ENCODE measurements at places on chromosomes 6 and 20.

GRCh38 chr6:132167929-132168892 lies 217.0 kb upstream of the CCN2 start:
- DNase-seq = no peak

DNA sequence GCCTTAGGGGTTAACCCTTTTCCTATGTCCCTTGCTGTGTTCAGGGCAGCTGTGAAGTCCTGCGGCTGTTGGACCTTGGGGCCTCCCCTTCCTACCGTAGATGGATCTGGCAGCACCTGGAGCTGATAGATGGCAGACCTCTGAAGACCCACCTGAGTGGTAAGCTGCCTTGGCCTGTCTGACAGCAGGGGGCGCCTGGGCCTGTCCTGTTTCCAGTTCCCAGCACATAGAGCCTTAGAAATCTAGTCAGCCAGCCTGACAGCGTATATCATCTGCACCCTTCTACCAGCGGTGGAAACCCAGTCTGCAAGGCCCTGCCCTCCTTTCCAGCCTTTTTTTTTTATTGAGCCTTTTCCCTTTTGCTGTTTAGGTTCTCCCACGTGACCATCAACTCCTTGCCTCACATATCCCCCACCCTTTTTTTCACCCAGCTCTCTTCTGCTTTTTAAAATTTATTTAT lies 26.6 kb downstream of the CNBD2 start:
- peak; percentile 75 for DNase-seq

- DNase-seq = no peak
These were observed 199.7 kb upstream of the KCNQ5 start for GRCh38 chr6:72422171-72422570.

DNA sequence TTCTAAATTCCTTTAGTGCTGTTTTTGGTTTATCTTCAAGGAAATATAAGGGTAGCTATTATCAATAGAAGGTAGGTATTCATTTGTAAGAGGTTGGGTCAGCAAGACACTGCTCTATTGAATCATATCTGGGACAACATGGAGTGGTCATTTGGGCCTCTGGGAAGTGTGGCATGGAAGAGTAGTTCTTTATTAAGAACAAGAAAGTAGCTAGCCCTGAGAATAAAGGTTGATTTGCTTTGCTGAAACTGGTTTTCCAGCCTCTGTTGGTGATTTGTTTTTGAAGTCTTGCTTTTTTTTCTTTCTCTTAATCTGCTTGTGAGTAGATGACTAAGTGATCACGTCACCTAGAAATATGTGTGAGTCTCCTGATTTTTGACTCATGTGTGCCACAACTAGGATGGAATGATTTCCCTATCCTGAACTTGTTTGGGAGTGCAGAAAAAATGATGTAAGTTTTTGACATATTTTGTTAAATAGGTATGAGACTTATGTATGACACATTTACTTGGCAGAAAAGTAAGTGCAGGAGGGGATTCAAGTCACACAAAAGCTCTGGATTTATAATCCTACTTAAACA lies 381.8 kb downstream of the CENPW start:
- no peak for DNase-seq

- DNase-seq = no peak
These were observed 335.4 kb upstream of the ID4 start for GRCh38 chr6:19501737-19502245.

GRCh38 chr6:97586344-97586743 lies 303.3 kb upstream of the MMS22L start:
- no peak for DNase-seq

DNA sequence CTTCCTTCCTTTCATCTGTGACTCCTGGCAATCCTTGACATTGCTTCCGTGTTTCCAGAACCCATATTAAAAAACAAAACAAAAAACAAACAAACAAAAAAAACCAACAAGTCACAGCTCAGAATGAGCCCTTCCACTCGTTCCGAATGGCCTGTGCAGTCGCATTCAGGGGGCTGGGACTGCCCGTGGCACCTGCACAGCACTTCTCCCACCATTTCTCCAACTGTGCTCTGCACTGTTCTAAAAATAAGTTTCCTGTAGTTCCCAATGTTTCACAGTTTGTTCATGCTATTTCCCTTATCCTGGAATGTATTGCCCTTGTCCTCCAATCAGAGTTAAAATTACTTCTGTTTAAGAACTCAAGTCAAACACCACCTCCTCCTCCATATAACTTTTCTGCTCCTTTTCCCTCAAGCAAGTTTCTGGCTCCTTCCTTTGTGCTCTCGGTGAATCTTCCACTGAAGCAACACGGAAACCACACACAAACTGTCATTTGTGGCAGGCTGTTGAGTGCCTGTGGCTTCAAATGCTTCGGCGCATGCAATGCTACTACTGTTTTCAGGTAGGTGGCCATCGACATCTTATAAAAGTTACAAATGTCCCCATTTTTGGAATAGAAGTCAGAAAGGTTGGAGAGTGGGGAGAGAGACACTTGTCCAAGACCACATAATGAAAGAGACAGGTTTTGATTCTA lies 57.7 kb downstream of the PDE10A start:
- DNase-seq = no peak

GRCh38 chr6:70375882-70376281 lies 37.4 kb upstream of the FAM135A start:
- no peak for DNase-seq

GRCh38 chr6:6842291-6842690 lies 253.8 kb downstream of the LY86 start:
- DNase-seq = no peak

DNA sequence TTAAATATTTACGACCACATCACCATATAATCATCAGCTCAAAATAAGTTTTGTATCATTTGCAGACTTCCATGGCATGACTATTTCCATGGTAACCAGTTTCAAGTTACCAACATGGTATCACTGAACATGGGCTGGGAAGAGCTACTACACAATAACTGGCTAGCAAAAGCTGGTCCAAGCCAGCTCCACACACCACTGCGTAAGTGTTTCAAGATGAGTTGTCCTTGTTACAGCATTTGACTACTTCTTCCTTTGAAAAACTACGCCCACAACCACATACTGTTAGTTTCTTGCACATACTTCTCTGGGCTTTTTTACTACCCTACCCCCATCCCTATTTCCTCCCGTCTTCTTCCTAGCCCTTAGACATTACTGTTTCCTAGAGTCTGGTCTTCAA lies 8.5 kb downstream of the CD164 start:
- no peak for DNase-seq

DNA sequence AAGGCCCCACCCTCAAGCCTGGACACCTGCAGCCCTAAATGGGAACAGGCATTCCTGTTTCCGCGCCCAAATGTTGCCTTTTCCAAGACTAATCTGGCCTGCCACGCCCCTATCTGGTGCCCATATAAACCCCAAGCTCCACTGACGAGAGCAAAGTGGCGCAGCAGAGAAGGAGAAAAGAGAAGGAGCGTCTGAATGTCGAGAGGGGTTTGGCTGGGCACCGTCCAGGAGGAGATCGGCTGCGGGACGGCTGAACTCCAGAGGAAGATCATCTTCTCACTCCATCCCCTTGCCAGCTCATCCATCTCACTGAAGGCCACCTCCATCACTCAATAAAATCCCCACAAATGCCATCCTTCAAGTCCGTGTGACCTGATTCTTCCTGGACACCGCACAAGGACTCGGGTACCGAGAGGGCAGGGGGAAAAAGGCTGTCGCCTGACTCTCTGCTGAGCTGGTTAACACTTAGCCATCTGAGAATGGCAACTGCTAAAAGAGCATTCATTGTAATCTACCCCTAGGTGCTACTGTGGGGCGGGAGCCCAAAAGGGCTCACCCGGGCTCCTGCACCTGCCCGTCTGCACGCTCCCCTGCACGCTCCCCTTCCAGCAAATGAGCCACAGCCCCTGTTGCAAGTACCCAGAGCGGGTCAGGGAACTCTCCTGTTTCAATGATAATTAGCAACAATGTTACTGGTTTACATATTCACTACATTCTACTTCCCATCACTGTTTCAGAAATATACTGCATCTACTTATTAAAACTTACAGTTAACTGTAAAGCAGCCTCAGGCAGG lies 23.5 kb downstream of the TAF4 start:
- DNase-seq = no peak

GRCh38 chr20:7657569-7657968 lies 282.7 kb downstream of the HAO1 start:
- no peak for DNase-seq

DNA sequence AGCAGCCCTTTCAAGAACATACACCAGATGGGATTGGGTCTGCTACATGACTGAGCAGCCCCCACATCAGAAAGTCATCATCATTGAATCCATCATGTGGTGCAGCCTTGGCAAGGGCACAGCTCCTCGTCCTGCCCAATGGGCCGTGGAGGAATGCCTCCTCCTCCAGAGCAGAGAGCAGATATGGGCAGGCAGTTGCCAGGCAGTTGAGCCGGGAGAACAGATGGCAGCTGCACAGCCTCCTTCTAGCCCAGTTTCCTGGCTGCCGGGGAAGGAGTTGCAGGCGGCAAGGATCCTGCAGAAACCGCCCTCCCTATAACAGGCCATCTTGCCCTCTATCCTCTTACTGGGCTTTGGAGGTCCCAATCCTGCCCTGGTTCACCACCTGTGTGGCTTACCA lies 11.9 kb upstream of the ZFAND3 start:
- no peak for DNase-seq

GRCh38 chr6:114039841-114040240 lies 68.9 kb upstream of the HDAC2 start:
- no peak for DNase-seq

DNA sequence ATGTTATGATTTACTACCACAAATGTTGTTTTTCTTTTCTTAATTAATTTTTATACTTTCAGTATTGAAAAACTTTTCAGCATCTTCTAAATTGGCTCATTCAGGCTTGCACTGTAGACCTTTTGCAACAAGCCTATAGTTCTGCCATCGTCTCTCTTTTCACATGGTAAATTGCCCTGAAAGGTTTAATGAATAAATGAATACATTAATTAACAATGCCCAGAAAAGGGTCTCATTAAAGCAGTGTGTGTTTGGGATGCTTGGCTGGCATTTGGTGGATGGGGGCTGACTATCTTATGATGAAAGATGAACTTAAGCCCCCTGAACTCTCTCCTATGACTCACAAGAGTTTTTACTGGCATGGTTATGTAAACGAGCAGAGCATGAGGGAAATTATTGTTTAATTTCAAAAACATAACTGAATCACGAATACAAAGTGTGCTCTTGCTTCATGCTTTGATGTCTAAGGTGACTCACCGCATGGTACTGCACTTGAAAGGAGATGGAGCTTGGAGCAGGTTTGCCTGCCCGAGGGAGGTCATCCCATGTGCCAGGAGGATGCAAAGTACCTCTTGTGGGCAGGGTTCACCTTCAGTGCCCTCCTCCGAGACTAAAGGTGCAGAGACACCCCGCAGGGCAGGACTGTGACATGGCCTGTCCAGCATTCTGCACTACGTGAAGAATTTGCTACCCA lies 13.8 kb upstream of the PCK1 start:
- no peak for DNase-seq

DNA sequence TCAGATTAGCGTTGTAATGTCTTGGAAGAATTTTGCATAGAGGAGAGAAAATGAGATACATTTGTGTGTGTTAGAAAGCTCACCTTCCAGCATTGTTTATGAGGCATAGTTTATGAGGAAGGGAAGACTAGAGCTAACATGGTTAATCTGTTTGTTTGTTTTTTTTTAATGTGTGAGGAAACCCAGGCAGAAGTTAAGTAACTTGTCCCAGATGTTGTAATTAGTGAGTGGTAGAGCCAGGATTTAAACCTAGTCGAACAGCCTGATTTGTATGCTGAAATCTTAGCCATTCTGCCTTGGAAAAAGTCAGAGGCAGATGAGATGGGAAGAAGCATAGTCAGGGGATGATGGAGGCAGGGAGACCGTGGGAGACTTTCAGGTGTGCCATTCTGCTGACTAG lies 29.1 kb downstream of the NDUFAF5 start:
- DNase-seq = no peak

GRCh38 chr20:33985830-33986229 lies 7.9 kb upstream of the RALY start:
- DNase-seq = no peak

GRCh38 chr6:7267466-7268091 lies 45.4 kb downstream of the SSR1 start:
- DNase-seq = no peak

DNA sequence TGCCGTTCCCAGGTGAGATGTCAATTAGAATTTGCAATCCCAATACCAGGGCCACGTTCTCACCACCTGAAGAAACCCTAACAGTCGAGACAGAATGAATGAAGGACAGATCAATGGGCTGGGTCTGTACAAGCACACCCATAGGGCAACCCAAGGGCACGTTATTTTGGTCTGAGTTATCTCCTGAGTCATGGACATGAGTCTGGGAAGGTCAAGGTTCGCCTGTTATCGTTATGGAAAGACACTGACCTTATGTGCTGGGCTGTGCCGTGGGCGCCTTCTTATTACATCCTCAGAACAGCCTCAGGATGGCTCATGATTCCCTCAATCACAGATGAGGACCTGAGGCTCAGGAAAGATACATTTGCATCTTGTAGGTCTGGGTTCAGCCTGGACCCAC lies 175.0 kb upstream of the SULF2 start:
- no peak for DNase-seq

- no peak for DNase-seq
These were observed 266.0 kb downstream of the PAX1 start for GRCh38 chr20:21971436-21971835.

GRCh38 chr6:34819571-34820480 lies 27.9 kb downstream of the BLTP3A start:
- DNase-seq = no peak

GRCh38 chr6:69022993-69023392 lies 387.9 kb downstream of the ADGRB3 start:
- no peak for DNase-seq

DNA sequence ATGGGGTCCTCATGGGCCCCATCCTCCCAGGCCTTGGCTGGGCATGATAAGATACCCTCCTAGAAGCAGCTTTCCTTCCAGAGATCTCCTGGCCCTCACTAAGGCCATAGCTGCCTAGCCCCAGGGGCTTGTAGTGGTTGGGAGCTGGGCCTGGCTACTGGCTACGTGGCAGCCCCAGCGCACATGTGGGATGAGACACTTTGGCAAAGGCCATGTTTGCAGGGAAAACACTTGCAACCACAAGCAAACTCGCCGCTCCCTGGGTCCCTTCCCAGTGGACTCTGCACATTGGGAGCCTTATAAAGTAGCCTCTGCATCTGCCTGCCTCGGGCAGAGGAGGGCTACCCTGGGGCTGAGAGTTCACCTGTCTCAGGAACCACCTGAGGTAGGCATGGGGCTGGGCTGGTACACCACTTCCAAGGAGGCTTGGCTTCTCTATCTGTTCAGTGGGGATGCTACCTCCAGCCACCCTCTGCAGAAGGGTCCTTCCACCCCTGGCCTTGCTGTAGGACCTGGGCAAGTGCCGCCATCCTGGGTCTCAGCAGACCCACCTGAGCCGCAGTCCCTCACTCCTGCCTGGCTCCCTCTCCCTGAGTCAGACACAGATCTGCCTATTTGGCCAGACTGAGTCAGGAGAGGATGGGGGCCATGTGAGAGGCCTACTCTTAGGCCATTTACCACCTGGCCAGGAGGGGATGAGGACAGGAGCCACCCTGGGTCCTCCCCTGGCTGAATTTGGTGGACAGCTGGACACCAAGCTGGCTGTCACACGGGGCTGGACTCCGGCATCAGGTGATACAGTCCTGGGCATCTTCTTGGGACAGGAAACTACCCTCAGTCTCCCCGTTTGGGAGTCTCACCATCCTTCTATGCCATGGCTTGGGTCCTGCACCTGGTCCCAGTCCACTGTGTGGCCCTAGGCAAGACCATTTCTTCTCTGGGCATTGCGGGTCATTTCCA lies at the start of gene BPIFB2:
TSS of gene BPIFB2 (plus strand) at position 329 of the 960 bp plus-strand sequence. CDS start 871 bp downstream, outside the sequence.
- no peak for DNase-seq

Data from activated CD4-positive, alpha-beta T cell treated with anti-CD3 and anti-CD28 coated beads for 1 hour (primary cell).